ENCODE measurements at places on chromosomes 12 and 14.

DNA sequence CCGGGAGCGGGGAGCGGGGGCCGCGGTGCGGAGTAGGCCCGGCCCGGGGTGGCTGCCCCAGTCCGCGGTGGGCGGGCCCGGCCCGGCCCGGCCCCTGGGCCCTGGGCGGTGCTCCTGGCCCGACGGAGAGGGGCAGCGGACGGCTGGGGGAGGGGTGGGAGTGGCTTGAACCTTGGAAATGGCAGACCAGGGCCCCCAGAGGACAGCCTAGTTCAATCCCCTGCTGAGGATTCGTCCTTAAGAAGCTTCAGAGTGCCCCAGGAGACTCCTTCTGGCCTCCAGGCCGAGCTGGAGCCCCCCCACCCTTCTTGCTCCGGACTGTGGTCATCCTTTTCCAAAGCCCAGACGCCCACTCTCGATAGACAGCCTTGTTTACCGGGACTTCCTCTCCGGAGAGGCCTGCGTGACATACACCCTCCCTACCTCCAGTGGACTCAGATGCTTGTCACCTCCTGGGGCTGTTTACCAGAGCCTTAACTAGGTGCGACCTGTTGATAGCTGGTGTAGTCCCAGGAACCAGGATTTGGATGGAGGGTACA lies 458 bp downstream of the KHNYN start:
- no peak for DNase-seq

DNA sequence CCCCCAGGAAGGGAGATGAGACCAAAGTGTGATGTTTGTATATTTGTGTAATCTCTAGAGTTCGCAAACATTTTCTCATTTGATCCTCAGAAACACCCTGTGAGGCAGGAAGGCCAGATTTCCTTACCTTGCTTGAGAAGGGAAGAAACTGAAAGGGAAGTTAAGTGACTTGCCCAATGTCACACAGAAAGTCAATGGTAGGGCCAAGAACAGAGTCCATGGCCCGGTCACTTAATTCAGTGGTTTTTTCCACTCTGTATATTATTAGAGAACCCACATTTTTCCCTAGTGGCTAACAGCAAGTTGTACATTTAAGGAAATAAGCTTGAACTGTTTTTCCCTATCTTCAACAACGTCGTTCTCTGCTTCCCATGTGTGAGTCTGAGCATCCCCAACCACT lies 25.6 kb upstream of the CHPT1 start:
- peak; percentile 7 for DNase-seq

- DNase-seq = peak; percentile 13
These were observed 9.0 kb upstream of the MLEC start for GRCh38 chr12:120677765-120678473.

DNA sequence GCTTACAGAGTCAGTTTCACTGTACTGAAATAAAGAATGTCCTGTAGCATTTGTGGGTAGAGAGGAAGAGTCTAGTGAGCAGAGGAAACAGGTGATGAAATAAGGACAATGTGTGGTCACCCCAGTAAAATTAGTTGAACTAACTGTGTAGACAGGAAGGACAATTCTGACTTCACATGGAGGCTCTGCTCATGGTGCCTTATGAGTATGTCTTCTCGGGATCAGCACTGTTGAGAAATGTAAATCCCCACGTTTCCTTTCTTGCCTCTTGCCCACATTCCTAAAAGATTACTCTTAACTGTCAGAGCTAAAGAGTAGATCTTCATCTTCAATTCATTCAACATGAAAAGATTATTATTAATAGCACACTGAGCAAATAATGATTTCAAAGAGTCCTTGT lies 113.2 kb upstream of the FLRT2 start:
- DNase-seq = peak; percentile 73

DNA sequence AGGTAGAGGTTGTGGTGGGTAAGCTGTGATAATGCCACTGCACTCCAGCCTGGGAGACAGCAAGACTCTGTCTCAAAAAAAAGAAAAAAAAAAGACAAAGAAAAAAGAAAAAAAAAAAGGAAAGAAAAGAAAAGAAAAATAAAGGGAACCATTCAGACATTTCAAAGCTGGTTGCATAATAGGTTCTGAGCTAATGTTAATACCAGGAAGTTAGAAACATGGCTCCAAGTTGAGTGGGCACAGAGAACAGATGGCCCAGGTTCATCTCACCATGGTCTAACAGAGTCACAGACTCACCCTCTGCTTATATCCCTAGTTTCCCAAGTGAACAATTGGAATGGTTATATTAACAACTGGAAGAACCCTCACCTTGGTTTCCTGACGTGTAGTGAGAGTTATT lies 17.4 kb upstream of the ZDHHC17 start:
- no peak for DNase-seq

- DNase-seq = no peak
These were observed 231.5 kb downstream of the NUBPL start for GRCh38 chr14:31792726-31793125.

GRCh38 chr12:7797698-7798398 lies 8.6 kb downstream of the NANOG start:
- DNase-seq = no peak
